Heart left ventricle (tissue), 16 donors: ENCODE measurements at places on chromosomes 2 and 18. TPM values are rescaled to one million over a fixed set of nuclear protein-coding genes. Genes with fewer than 3 reads are reported as not detected.
A peak's percentile ranks its signal among the peaks of the same experiment; 100 is the strongest.

The CNTNAP5 gene
- not detected for total RNA-seq

The CCDC68 gene
- total RNA-seq: 11.6 TPM

- no peak overlapping the region for H3K4me3 ChIP-seq
- no peaks in the 10 kb centered on the region for H3K4me1 ChIP-seq
- H3K27ac ChIP-seq: no peak overlapping the region
- no peak for DNase-seq
These were observed 47.3 kb upstream of the HPCAL1 start for GRCh38 chr2:10255189-10256030.

DNA sequence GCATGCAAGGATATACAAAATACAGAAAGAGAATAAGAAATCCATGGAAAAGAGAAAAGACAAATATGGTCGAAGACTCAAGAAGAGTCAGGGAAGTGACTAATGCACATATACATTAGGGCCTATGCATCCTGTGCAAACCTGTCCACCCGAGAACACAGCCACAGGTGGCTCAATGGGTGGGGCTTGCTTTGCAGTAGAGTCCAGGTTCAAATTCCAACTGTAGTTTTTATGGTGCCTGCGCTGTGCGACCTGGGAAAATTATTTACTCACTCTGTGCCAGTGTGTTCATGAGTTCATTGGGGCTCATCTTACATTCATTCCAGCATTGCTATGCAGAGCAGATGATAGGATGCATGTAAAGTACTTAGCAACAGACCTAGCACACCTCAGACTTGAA, 244.7 kb downstream of the CTNNA2 start:
- H3K27me3 ChIP-seq: no peaks in the 10 kb centered on the region
- no peaks in the 10 kb centered on the region for H3K36me3 ChIP-seq
- no peak overlapping the region for H3K27ac ChIP-seq
- H3K4me3 ChIP-seq: no peak overlapping the region
- no peak for DNase-seq

DNA sequence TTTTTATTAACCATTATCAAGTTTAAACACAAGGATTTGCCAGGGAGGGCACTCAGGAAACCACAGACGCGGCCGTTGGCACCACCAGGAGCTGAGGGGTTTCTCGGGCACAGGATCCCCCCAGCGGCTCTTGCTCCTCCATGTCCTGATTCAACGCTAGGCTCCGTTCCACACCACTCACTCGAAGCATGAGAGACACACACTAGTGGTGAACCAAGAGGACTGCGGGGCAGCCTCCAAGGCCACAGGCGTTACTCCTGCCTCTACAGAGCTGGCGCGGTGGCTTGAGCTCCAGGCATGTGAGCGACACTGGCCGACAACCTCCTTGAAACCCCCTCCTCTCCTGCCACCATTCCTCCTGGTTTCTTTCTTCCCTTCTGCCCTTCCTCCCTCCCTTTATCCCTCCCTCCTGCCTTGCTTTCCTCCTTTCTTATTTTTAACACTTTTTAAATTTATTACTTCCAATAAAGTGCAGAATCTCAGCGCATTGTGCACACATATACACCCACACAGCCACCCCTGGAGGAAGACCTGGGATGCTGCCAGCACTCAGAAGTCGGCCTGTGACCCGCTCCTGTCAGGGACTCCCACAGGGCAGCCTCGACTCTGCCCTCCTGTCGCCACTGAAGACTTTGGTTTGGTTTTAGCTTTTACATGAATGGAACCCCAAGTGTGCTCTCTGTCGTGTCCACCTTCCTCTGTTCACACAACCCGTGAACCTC, 21.7 kb downstream of the COX7A2L start:
- peaks cover 17% of the 10 kb centered on the region for H3K36me3 ChIP-seq
- H3K4me3 ChIP-seq: no peak overlapping the region
- no peaks in the 10 kb centered on the region for H3K27me3 ChIP-seq
- H3K4me1 ChIP-seq: peaks cover 14% of the 10 kb centered on the region

DNA sequence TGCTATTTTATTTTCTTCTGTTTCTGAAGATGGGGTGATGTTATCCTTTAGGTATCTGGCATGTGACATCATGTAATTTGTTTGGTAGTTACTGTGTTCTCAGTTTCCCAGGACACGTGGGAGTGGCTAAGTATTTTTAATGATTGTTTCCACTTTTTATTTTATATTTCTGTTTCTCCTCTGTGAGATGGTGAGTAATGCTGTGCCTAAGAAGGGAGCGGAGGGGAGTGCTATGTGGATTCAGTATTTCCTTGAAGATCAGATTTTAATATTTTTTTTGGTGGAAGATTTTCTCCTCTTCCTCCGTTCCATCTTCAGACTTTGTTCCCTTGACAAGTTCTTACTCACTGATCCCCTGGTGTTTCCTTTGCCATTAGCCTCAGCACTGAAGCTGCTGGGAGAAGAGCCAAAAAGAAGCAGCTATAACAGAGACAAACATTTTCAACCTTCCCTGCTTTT, 180.0 kb upstream of the MMADHC start:
- peak overlapping the region; percentile 6 for H3K4me3 ChIP-seq
- no peaks in the 10 kb centered on the region for H3K27me3 ChIP-seq
- DNase-seq: no peak
- H3K4me1 ChIP-seq: no peaks in the 10 kb centered on the region
- H3K27ac ChIP-seq: no peak overlapping the region
